Activated CD4-positive, alpha-beta T cell treated with anti-CD3 and anti-CD28 coated beads, Interleukin-2, amount 10 ng/mL, durations not matched to agents 24 days and 14 days (primary cell): ENCODE measurements at places on chromosomes 2 and 18. TPM values are rescaled to one million over a fixed set of nuclear protein-coding genes. Genes with fewer than 3 reads are reported as not detected.

GRCh38 chr18:35683021-35683420, 101.5 kb downstream of the GALNT1 start:
- DNase-seq = no peak

DNA sequence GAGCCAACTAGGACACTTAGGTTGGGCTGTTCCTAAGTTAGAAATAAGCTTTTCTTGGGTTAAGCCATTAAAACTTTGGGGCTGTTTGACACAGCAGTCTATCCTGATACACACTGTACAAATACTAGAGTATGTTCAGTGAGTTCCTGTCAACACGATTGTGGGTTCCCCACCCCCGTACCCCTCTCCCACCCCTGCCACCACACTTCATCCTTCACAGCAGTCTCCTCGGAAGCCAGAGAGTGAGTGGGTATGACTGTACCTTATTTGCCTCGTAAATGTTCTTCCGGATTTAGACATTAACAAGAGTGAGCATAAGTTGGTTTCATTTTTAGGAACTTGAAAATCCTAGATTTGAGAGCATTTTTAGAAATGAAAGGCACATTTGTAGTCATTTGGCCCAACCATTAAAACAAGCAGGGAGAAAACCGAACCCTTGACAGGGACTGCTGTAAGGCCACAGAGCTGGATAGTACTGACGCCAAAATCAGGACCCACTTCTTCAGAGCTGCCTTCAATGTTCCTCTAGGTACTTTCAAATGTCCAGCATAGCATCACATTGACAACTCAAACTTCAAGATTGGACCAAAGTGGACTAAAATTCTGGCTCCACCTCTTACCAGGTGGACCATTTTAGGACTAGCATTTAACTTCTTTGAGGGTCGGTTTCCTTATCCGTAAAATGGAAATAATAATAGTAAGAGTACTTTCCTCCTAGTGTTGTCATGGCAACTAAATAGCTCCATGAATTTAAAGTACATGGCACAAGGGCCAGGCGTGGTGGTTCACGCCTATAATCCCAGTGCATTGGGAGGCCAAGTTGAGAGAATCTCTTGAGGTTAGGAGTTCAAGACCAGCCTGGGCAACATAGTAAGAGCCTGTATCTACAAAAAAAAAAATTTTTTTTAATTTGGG, 166.3 kb upstream of the SERTAD2 start:
- peak; percentile 82 for DNase-seq

GPR17 gene
- total RNA-seq = not detected in 2 replicates

DNA sequence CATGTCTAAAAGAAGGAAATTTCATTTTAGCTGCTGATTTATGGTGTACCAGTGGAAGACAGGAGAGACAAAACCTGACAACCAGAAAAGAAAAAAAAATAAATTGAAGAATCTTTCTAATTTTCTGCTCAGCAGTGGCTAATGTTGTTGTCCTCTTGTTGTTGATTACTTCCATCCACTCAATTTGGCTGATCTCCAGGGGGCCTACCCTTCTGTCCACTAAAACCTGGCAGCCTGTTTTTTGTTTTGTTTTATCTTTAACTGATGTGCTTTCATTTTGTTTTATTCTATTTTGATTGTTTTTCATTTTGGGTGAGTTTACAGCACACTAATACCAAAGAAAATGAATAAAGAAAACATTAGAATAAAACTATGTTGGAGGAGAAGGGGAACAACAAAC, 27.4 kb downstream of the TFPI start:
- DNase-seq = no peak

DNA sequence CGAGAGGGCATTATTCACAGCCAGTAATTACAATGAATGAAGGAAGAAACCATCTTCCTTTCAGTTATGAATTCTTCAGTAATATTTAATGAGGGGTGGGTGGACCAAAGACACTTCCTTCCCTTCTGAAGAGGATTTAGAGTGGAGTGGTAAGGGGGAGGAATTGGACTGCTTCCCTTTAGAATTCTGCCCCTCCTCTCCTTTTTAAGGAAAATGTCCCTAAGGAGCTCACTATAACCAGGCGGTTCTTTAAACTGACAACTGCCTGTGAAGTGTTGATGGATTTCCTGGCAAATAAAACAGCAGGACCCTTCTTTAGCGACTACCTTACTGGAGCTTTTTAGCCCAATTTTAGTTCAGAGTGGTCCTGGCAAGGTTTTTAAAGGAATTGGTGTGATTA, 86.4 kb downstream of the LIMS1 start:
- no peak for DNase-seq

AGBL5 gene
- total RNA-seq = 13.9 and 14.1 TPM in 2 replicates

DNA sequence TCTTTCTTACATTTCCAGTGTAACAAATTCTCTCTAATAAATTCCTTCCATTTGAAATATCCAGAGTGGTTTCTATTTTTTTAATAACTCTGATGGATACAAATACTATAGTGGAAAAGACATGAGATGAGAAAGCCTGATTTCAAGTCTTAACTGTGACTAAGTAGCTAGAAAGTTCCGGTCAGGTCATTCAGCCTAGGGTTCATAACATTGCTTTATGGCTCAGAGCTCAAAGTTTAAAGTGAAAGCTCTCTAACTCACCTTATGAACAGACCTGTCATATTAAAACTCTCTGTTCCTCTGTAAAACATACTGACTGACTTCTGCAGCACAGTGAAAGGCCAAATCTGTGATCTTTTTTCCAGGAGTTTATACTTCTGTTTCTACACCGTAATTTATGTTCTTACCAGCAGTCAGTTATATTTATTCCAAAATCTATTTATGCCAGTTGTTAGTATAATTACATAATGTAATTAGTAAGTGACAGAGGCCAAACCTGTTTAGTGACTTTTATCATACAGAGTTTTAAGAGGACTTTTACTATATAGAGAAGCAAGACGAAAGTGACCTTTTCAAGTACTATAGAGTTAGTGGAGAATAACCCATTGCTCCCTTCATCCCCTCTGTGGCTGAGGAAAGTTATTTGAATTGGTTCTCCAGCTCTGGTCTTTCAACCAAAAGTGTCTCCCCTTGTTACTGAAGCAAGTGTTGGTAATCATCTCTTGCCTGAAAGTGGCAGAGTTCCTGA, 118.8 kb upstream of the PDE1A start:
- DNase-seq = no peak

SOX11 gene
- total RNA-seq = not detected in 2 replicates

LRRC30 gene
- not detected in 2 replicates for total RNA-seq
